ENCODE measurements at places on chromosomes 6 and 20.

DNA sequence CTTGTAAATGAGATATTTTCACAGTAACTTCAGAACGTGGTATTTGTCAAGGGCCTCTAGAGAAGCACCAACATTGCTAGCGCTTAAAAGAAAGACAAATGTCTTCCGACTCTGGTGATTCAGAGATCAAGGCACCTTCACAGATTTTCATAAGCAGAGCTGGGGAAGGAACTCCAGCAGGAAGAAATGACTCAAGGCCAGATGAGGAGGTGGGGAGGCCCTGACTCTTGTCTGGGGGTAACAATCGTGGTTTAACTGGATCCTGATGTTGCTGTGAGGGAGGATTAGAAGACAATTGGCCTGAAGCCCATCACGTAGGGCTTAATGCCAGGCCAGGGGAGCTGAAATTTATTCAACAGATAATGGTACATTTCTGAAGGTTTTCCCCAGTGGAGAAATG lies 122.9 kb upstream of the QKI start:
- DNase-seq = no peak

DNA sequence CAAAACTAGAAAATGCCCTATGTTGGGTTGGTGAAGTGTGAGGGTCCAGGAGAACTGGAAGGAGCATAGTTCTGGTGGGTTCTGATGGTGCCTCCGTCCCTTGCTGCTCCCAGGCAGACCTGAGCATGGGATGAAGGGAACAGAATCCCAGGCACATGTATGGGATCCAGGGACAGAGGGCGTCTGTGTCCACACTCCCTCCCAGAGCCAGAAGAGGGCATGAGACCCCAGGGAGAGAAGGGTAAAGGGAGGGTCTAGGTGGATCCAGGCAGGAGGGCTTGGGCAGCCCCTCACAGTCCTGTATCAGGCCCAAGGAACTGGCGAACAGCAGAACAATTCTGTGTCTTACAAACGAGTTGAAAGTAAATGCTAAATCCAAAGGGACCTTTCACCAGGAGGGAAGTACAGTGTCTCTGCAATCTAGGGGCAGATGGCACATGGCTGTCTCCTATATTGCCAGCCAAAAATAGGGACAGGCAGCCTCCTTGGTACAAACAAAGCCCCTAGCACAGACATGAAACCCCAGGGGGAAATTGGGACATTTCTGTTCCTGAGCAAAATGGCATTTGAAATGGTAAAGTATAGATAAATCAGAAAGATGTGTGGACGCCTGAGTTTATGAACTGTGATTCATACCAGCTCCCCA lies 2.5 kb upstream of the BPIFA1 start:
- no peak for DNase-seq

DNA sequence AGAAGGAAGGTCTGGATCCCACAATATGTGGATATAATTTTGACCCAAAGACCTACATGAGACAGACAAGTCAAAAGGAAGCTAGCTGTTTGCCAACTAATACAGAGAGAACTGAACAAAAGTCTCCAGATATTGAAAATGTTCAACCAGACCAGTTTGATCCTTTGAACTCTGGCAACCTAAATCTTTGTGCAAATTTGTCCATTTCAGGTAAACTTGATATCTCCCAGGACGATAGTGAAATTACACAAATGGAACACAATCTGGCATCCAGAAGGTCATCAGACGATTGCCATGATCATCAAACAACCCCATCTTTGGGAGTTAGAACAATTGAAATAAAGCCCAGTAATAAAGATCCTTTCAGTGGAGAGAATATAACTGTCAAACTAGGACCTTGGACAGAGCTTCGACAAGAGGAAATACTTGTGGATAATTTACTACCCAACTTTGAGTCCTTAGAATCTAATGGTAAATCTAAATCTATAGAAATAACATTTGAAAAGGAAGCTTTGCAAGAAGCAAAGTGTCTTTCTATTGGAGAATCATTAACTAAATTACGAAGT lies 41.9 kb upstream of the SDHAF4 start:
- DNase-seq = no peak

GRCh38 chr6:75204959-75205775 lies 686 bp downstream of the COL12A1 start:
- peak; percentile 14 for DNase-seq

DNA sequence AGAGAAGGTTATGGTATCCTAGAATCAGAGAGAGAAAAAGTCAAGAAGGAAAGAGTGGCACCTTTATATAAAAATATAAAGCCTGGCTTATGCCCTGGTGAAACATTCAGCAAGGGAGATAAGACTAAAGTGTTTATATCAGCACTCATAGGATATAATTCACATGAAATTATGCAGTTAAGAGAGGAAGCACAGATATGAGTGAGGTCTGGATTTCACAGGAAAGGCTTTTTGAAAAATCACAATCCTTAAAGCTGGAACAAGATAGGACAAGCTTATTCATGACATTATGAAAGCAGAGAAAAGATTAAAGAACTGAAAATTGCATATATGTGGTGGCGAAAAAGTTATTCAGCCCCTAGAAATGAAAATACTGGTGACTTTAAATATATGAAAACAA lies 181.2 kb upstream of the FLRT3 start:
- no peak for DNase-seq

- DNase-seq = no peak
Observed at GRCh38 chr6:127951172-127951917, 50.5 kb upstream of the THEMIS start.

DNA sequence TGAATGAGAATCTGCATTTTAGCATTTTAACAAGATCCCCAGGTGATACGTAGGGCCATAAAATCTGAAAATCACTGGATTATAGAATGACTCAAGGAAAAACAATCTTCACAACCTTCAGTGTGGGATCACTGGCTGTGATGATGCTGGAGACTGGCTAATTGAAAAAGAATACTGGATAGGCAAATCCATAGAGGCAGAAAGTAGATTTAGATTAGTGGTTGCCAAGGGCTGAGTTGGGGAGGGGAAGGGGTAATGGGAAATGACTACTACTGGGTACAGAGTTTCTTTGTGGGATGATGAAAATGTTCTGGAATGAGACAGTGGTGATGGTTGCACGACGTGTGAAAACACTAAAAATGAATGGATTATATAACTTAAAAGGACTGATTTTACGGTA lies 84.1 kb downstream of the CDK19 start:
- DNase-seq = no peak

- no peak for DNase-seq
Observed at GRCh38 chr6:139764498-139764986, 390.1 kb upstream of the CITED2 start.

- DNase-seq = no peak
Observed at GRCh38 chr20:4071178-4071693, 55.9 kb upstream of the RNF24 start.

GRCh38 chr6:109447878-109448555 lies 7.5 kb downstream of the SMPD2 start:
- DNase-seq = no peak

GRCh38 chr20:50518270-50518721 lies 8.1 kb downstream of the PTPN1 start:
- DNase-seq = no peak

DNA sequence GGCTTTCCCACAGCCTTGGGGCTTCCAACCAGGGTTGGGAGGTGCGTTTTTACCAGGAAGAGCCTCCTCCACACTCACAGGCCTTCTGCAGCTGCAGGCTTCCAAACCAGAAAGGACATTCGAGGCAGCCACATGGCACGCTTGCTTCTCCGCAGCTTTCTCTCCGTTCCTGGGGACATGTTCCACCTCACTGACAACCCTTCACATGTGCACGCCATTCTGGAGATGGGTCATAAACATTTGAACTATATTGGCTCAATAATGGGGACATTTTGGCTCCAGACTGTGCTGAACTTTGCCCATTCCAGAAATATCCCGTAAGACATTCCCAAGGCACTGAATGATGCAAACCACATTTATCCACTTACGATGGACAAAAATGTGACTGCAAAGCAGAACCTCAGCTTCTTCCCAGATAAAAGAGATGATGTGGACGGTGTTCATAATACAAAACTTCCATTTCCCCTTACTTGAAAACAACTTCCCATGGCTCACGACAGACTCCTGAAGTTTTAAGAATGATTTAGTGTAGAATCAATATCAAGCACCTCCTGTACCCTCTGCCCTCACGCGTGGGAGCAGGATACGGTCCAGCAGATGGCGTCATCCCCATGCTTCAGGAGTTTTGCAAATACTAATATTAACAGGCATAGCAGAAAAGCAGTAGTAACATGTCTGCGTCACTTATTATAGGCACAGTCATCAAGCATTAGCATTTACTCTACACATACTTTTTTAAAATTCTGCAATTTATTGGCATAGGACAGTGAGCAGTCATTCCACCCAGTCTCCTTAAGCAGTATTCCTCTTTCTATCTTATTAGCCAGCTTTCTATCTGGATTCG lies 25.4 kb upstream of the FOXF2 start:
- no peak for DNase-seq

GRCh38 chr6:168692193-168692914 lies 251.4 kb downstream of the SMOC2 start:
- DNase-seq = no peak

DNA sequence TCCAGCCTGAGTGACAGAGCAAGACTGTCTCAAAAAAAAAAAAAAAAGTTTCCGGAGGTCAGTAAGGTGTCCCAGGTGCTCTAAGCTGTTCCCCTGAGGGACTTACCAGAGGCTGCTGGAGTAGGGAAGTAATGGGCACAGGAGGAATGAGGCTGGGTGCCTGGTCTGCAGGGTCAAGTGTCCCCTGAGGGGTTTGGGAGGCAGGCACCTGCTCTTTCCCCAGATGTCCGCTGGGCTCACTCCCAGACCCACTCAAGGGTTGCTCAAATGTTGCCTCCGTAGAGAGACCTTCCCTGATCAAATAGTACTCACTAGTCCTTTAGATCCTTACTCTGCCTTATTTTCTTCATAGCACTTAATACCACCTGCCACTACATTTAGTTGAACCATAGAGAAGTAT lies 5.4 kb upstream of the MAPK13 start:
- DNase-seq = no peak

- no peak for DNase-seq
Observed at GRCh38 chr6:127514773-127515227, 4.3 kb downstream of the MTCL3 start.

DNA sequence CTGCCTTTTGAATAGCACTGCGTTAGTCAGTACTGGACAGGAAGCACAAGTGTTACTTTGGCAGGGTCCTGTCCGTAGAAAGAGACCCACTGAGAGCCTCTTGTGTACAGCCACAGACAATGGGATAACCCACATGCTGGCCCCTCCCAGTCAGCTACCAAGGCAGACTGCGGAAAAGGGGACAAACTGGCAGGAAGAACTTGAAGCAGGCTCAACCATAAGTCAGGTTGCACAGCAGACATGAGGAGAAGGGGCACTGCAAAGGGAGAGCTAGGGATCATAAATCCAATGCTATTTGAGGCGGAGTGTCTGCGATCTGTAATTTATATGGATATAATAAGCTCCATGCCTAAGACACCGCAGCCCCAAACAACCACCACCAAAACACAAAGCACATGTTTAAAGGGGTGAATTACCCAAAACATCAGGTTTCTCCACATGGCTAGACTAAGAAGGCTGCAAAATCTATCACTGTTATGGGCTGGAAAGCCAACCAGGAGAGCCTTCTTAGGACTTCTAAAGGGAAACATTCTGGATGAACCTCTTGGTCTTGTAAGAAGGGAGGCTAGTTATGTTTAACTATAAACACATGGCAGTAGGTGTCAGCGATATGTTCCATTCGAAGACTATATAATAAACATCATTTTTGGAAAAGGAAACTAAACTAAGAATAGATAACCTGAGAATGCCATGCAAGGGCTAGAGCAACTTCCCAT lies 141.7 kb downstream of the BACH2 start:
- no peak for DNase-seq

- DNase-seq = no peak
Observed at GRCh38 chr6:53929041-53929820, 134.4 kb downstream of the LRRC1 start.

GRCh38 chr6:150391890-150392289 lies 23.1 kb downstream of the IYD start:
- DNase-seq = no peak

DNA sequence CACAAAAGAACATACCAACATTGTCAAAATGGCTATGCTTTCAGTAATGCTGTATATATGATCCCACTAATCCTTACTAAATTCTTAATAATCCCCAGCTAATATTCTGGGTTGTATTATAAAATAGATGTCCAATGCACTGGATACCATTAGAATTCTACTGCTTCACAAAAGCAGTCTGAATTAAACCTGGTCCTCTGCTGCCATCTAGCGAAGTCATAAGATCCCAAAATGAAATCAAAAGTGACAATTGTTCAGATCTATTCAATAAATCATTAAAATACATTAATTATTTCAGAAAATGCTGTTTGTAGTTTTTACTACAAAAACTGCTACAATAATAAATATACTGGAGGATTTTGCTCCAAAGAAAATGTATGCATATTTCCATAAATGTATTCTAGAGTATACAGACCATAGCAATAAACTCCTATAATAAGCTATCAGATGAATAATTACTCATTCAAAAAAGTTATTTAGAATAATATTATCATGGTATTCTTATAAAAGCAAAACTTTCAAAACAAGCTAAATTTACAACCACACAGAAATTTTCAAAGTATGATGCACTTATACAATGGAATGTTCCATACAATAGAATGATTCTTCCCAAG lies 92.6 kb downstream of the RNGTT start:
- DNase-seq = peak; percentile 42

- DNase-seq = peak; percentile 19
Observed at GRCh38 chr6:168333039-168333438, 13.5 kb upstream of the DACT2 start.

DNA sequence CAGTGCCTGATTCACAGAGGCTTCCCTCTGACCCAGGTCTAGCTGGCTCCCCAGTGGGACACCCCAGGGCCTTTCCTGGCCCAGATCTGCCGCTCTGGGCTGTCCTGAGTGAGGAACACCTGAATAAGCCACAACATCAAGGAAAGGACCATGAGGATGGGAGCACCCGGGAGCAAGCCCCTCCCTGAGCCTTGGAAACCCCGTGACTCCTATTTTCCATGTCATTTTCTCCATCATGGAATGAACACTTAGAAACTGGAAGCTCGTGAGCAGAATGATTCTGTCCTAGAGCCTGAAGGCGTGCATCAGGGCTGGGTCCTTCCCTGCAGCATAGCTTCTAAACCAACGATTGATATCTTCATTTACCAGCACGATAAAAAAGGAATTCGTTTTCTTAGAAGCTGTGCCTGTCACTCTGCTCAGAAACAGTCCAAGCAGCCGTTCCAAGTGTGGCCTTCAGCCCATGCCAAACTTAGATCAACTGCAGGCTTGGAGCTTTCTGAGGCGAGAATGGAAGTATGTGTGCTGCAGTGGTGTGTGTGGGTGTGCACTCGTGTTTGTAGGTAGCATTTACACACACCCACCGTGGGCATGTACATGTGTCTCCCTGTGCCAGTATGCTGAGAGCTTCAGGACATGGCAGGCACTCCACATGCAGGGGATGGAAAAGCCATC lies 83.2 kb upstream of the FOXC1 start:
- DNase-seq = no peak

- no peak for DNase-seq
Observed at GRCh38 chr6:139801571-139802321, 427.3 kb upstream of the CITED2 start.

DNA sequence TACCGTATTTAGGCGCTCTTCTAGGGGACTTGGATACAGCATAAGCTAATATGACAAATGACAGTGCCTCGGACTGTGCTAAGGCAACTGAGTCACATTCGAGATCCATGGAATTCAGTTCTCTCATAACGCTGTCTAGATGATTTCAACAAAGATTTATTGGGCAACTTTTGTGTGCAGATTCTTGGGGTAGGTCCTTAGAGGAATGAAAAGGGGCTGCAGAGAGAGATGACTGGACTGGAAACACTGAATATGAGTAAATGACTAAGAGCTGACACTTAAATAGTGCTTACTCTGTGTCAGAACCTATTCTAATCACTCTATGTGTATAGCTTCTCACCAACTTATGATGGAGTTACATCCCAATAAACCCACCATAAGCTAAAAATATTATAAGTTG lies 36.4 kb upstream of the MARCKS start:
- no peak for DNase-seq

Measured in SHP77 (cell line).